ENCODE measurements at places on chromosomes 1 and 21.

DNA sequence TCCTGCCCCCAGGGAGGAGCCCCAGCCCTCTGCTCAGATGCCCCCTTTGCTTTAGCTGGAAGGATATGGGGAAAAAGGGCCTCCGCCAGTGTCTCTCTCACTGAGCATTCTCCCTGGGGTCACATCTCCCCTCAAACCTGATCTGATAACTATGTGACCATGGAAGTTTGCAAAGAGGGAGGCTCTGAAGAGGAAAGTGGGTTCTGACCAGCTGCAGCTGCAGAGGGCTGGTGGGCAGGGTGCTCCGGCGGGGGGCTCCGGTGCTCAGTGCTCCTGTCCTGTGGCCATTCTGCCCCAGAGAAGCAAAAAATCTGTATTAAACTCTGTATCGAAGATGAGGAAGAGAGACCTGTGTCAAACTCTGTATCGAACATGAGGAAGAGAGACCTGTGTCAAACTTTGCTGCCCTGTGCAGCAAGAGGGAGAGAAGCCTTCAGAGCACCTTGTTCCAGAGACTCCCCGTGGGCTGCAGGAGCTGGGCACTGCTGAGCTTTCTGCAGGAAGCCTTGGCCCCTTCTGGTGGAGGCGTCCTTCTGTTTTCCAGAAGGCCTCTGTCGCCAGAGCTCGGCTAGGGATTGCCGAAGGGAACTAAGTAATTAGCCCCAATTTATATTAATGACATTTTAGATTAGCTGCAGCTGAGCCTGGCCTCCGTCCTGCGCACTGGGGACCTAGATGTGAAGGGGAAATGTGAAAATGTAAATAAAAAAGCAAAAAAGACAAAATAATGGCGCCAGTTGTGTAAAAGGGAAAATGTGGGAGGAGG, 186.2 kb upstream of the C1orf174 start:
- DNase-seq = no peak

DNA sequence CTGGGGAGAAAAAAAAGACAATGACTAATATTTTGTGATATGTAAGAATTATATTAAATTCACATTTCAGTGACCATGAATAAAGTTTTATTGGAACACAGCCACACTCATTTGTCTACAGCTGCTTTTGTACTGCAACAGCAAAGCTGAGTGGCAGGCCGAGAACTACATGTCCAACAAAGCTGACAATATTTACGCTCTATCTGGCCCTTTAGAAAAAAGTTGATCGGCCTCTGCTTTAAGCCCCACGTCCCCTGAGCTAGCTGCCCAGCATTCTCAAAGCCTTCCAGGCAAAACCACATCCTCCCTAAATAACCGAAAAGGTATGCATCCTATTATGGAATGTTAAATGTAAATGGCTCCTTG, 8.6 kb downstream of the SLC2A1 start:
- DNase-seq = no peak

DNA sequence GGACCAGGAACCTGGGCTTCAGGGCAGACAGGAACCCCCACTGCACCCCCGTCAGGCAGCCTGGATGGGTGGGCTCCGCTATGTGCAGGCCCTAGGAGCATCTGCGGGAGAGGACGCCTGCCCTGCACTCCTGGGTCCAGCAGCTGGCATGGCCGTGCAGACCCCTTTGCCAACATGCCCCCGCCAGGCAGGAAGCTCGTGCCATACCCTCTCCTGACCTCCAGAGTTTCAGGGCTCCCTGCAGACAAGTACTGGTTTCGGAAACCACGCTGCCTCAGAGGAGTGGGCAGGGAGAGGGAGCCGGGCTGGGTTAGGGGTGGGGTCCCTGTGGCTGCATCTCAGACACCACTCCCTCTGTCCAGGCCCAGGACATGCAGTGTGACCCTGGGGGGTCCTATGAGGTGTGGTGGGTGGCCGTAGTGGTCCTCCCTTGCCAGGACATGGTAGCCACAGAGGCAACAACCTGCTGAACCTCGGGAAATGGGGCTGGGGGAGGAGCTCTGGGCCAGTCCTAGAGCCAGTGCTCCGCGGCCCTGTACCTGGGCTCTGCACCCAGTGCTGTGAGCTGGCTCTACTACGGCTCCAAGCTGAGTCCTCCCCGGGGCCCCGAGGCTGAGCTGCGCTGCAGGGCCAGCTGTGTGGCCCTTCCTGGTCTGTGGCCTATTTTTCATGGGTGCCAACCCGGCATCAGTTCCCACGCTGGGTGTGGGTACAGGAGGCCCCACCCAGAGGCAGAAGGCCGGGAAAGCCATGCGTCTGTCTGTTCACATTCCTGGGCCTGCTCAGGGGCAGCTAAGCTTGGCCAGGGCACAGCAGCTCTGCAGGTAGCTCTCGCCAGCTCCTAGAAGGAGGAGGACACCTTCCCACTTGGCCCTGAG, 1.4 kb downstream of the PLEKHN1 start:
- no peak for DNase-seq

GRCh38 chr1:63662841-63663240, 69.6 kb downstream of the PGM1 start:
- no peak for DNase-seq

DNA sequence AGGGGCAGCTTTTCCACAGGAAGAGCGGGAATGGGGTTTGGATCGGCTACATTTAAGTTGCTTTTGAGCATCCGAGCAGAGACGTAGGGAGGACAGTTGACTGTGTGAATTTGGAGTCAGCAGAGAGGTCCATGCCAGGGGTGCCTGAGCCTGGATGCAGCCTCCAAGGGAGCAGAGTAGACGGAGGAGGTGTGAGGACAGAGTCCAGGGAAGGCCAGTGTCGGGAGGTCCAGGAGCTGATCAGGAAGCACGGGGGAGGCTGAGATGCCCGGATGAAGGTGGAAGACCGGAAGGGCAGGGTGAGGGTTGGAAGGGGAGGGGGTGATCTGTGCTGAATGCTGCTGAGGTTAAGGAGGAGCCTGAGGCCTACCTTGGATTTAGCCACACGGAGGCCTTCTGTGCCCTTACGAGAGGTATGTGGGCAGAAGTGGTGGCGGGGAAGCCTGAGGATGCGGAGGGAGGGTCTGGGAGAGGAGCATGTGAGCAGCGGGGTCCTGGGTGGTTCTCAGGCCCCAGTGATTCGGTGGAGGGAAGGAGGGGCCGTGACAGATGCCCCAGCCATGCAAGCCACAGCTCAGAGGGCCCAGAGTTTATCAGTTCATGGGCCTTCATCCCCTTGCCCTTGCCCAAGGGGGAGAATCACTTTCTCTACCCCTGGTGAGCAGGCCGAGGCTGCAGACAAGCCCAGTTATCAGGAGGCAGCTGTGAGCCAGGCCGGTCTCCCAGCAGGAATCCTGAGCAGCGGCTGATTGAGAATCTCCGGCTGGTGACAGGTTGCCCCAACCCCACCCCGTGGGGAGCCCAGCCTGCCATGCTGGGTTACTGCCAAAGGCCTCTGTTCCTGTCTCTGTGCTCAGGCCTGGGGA, 54.0 kb upstream of the ACTL8 start:
- DNase-seq = no peak

DNA sequence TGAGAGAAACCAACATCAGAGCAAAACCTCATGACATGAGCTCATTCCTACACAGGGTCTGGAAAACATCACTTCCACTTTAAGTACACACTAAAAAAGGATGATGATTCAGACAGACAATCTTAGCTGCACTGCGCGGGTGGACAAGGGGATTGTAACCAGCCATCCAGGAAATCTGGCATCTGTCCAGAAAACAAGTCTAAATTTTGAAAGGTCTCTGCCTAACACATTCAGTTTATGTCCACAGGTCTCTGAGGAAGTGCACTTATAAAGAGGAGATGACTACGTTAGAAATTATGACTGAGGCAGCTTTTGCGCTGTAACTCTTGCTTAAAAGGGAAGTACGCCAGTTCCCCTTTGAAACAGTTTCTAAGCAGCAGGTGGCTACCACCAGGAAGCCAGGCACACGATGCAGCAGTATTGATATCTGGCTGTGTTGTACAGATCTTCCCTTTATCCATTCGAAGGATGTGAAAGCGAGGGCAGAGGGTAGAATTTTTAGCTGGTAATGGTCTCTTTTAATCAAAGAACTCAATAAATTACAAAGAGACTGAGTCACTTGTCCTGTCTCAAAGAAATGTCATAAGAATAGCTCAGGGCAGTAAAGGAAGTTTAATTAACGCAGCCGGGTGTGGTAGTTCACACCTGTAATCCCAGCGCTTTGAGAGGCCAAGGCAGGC, 128.0 kb downstream of the SETD4 start:
- DNase-seq = peak; percentile 30

DNA sequence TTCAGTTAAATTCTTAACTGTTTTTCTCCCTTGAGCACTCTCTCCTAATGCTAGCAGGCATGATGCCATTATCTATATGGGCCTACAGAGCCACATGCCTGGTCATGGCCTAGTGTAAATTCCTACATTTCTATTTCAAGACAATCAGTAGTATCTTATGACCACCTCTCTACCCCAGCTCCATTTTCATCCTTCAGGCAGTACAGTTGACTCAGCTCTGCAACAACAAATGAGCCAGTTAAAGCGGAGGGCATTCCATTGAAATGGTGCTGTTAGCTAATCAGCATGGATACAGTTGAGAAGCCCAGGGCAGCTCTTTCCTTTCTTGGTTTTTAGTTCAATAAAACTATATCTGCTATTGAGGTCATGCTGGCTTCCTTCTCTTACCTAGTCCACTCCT, 150.0 kb downstream of the PPP1R12B start:
- DNase-seq = no peak

GRCh38 chr1:31703431-31704270, at the start of gene COL16A1:
COL16A1 (minus strand) TSS chr1:31704017; CDS start chr1:31702193, 1,824 bp downstream.
- peak; percentile 79 for DNase-seq

DNA sequence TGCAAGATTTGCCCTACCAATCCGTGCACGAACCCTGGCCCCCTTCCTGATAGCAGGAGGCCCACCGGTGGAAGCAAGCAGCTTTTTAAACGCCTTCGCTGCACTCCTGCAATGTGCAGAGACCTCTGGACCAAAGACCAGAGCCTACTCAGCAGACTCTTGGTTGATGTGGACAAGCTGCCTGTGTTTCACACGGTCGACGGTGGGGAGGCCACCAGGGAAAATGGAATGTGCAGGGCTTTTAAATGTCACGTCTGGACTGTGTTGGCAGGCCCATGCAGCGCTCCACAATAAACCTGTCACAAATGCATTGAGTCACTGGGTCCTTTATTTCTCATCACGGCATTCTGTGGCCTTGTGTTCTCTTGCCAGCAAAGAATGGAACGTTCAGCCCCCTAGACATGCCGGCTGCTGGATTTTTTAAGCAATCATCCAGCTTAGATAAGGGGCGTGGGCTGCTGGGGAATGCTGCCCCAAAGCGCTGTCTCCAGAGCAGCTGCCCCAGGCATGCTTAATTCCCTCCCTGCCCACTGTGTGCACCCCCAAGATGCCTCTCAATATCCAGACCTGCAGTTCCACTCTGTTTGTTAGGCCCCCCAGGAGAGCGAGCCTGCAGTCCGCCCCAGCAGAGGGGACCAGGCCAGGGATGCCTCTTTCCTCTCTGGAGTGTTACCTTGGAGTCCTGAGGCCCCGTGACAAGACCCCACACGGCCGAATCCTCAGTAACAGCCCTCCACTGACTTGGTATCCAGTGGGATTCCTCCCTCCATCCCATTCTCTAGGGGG, 71.3 kb downstream of the ATP5PO start:
- no peak for DNase-seq

- no peak for DNase-seq
Measured at GRCh38 chr1:208461680-208462079, 217.5 kb upstream of the PLXNA2 start.

DNA sequence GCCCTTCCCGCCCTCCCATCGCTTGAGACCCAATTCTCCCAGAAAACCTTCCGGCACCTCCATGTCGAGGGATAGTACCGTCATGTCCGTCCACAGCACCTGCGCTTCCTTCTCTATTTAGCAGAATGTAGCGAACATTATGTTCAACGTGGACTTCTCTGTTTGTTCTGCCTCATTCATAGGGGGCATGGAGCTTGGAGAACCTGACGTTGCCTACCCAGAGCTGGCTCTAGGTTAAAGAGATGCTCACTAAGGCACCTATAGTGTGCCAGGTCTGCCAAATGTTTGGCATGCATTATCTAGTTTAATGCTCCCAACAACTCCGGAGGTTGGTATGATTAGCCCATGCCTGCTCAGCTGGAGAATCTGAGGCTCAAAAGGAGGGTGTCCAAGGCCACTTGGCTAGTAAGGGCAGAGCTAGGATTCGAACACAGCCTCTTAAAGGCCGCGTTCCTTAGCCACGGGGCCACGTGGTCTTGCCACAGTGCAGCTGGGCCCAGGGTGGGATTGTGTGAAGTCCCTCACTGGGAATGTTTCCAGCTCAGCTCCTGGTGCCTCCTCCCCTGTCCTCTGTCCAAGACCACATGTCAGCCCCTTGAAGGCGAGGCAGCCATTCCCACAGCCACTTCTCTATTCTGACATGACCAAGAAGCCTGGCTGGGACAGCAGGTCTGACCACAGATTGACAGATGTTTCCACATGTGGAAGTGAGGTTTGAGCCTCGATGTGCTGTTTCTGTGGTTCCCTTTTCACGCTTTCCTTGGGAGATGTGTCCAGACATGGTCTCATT, 57.8 kb downstream of the RUNX3 start:
- DNase-seq = no peak

GRCh38 chr1:7248549-7249199, 463.4 kb downstream of the CAMTA1 start:
- DNase-seq = no peak

DNA sequence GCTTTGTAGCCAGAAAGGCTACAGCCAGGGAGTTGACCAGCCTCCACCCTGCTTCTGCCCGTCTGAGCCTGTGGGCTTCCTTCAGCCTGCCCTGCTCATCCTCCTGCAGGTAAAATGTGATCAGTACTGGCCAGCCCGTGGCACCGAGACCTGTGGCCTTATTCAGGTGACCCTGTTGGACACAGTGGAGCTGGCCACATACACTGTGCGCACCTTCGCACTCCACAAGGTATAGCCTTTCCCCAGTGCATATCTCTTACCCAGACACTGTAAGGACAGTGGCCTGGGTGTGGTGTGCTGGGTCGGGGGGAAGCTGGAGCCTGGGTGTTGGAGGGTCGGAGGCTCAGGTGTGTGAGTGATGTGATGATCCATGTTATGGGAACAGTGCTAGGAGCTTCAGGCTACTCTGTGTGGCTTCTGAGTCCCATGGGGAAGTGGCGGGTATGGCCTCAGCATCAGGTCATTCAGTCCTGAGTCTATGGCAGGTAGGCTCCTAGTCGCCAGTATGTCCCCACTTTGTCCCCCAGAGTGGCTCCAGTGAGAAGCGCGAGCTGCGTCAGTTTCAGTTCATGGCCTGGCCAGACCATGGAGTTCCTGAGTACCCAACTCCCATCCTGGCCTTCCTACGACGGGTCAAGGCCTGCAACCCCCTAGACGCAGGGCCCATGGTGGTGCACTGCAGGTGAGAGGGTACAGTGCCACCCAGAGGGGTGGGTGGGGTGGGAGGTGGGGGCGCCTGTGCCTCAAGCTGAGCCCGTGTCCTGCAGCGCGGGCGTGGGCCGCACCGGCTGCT, 31.2 kb upstream of the KDM4A start:
- DNase-seq = no peak

GRCh38 chr1:20367116-20367585, 76.5 kb downstream of the VWA5B1 start:
- no peak for DNase-seq

- no peak for DNase-seq
Measured at GRCh38 chr1:203505526-203506204, 11.7 kb downstream of the OPTC start.

DNA sequence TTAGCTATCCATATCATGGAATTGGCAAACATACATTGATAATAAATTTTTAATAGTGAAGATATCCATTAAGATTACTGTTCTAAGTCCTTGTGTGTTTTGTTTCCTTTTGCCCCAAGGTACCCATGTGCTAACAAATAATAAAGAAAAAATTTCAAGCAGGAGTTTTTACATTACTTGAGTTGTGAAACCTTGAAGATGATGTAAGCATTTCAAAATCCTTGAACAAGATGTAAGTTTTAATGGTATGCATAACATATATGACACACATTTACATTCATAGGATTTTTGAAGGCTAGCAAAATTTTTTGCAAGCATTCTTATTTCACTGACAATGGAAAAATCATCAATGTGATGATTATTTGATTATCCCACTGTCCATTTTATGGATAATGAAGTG, 10.9 kb upstream of the ELAVL4 start:
- DNase-seq = no peak

Measured in skin of body (tissue), 3 donors.